Left forelimb (tissue), 1 donor: ENCODE measurements at places on chromosomes 5 and 9.
A peak's percentile ranks its signal among the peaks of the same experiment; 100 is the strongest.

DNA sequence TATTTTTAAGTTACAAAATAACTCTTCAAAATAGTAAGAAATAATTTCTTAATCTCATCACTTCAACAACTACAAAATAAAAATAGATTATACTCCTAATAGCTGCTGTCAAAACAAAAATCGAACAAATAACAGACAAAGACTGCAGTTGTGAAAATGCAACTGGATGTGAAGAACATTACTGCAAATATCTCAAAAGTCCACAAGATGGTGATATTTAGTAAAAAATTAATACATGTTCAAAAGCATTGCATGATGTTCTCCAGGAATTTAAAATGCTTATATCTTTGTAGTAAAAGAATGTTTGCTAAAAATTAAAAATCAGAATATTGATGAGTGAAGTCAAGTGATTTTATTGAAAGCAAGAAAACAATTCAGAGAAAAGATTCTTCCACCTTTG is 66.2 kb downstream of the MPDZ start:
- DNase-seq, result no peak

DNA sequence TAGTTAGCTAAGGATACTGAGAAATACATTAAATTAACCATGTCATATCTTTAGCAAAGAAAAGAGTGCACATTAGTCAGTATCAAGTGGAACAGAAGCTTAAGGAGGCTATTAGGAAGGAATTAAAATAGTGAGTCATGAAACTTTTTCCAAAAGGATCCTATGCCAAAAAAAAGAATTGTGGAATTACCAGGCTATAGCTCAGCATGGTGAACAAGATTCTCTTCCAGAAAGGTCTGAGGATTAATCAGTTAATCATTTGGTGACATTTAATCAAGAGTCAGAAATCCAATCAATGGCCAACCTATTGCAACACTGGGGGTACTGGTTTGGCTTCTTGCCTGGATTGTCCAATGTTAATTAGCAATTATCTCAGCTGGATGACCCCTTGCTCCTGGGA is 244.5 kb upstream of the NMUR2 start:
- no peak for DNase-seq

- no peak for DNase-seq
These were observed 218.1 kb upstream of the WWC1 start for GRCh38 chr5:168073311-168073710.

GRCh38 chr9:38370176-38370575 is 22.3 kb upstream of the ALDH1B1 start:
- DNase-seq, result peak; percentile 58

- no peak for DNase-seq
These were observed 151.7 kb upstream of the HCN1 start for GRCh38 chr5:45847877-45848276.

GRCh38 chr5:58080573-58080972 is 379.3 kb downstream of the PLK2 start:
- no peak for DNase-seq
